Stimulated activated CD8-positive, alpha-beta memory T cell treated with anti-CD3 and anti-CD28 coated beads, Interleukin-7, amount 100 ng/mL, for 4 hours (primary cell): ENCODE measurements at places on chromosomes 6 and 20.

- DNase-seq = no peak
Observed at GRCh38 chr6:17580518-17581048, 19.5 kb upstream of the FAM8A1 start.

DNA sequence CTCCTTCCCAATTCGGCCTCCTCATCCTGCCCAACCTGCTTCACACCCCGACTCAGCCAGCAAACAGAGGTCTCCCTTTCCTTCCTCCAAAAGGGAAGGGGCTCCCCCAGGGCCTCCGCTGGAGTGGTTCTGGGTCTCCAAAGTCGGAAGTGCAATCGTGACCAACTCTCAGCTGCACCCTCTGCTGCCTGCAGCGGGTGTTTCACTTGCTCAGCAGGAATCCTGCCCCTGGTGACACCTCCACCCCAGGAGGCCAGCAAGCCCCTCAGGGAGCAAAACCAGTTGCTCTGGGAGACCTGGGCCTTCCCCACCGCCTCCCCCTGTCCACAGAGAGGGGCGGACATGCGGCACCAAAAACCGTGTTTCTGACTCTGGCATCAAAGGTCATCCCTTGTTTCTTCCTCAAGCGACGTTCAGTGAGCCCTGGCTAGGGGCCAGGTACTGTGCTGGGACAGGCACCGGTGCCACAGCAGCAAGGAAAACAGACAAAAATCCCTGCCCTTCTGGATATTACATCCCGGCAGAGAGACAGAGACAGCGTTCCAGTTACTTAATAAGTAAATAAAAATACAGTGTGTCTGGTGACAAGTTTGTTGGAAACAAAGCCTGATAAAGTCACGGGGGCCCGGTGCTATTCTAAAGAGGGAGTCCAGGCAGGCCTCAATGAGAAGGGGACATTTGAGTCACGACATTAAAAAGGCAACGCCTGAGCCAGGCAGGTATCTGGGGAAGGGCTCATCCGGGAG is 219.0 kb downstream of the BMP7 start:
- no peak for DNase-seq

DNA sequence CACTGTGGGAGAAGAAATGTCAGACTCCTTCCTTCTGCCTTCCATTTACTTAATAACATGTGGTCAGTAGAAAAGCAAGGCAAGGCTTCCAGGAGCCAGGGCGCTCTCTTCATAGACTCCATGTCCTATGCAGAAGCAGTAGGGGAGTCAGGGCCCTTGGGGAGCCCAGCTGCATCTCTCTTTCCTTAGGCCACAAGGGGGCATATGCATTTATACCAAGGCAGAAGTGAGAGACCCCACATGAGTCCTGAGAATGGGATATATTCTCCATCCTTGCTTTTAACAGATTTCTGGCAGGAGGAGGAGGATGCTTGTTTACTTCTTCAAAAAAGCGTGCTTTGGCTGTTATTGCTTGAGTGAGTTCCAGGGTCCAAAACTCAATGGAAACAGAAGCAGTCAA is 198.5 kb downstream of the HIVEP2 start:
- peak; percentile 16 for DNase-seq

GRCh38 chr6:152094276-152094675 is 286.8 kb downstream of the ESR1 start:
- DNase-seq = no peak

- peak; percentile 81 for DNase-seq
Observed at GRCh38 chr6:26025894-26026832, 61.1 kb upstream of the HFE start.

DNA sequence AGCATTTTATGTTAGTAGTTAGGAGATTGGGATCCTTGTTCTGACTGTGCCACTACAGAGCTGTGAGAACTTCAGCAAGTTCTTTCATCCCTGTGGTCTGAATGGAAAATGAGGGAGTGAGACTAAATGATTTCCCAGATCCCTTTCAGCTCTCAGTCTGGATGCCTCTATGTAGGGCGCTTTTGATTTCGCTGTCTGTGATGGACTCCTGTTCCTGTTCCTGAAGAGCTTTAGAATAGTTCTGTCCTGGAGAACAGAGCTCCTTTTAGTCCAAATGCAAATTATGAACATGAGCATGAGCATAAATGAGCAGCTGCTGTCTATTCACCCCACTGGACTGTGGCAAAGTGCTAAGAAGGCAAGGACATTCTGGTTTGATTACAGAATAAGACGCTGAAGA is 61.4 kb upstream of the NT5E start:
- no peak for DNase-seq

DNA sequence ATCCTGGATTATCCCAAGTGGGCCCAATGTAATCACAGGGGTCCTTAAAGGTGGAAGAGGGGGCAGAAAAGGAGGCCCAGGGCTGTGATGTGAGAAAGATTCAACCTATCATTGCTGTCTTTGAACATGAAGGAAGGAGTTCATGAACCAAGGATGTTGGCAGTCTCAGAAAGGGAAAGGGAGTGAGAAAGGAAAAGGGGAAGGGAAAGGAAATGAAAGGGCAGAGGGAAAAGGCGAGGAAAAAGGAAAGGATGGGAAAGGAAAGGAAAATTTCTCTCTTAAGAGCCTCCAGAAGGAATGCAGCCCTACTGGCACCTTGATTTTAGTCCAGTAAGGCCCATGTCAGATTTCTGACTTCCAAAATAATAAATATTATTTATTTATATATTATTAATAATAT is 687.8 kb downstream of the COL12A1 start:
- DNase-seq = no peak

- DNase-seq = no peak
Observed at GRCh38 chr6:157036245-157036711, 259.1 kb downstream of the ARID1B start.

DNA sequence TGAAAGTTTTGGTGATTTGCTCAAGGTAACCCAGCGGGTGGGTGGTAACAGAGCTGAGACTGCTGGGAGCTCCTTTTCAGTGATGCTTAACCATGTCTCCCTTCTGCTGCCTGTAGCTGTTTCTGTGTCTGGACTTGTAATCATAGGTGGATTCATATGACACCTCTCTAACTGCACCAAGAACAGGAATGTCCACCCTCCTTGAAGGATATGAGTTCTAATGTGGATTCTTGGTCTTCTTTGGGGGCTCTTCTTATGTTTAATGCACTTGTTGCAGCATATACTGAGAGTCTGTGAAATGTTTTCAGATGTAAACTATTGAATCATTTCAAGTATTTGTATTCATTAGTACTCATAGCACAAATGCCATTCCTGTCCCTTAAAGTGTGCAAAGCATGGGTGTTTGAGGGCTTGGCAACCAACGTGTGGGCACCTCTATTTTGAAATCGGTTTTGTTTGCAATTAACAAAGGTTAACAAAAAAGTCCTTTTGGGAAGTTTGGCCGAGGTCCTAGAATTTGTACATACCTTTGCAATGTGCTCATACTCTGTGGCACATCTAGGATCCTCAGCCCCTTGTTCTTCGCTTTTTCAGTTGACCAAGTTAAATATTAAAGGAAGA is 138.0 kb downstream of the SOX4 start:
- no peak for DNase-seq

DNA sequence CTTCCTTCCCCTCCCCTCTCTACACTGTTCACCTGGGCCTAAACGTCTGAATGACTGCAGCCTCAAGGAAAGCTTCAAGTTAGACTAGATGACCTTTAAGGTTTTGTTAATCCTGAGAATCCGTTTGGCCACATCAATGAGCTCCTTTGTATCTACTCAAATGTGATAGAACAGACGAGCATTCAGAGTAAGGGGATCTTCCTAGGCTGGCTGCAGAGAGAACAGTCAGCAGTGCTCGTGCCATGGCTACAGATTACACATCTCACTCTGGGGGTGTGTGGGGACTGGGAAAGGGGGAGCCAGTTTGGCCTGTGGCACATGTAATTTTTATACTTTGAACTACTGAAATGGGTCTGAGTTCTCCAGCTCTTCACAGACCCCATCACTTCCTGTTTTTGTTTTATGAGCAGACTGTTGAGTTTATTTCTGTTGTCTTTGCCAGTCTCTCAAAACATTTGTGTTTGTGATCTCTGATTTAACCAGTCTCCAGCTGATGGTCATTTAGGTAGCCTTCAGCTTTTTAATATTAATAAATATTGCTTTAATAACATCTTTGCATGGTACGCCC is 50.9 kb downstream of the KCNS1 start:
- no peak for DNase-seq

DNA sequence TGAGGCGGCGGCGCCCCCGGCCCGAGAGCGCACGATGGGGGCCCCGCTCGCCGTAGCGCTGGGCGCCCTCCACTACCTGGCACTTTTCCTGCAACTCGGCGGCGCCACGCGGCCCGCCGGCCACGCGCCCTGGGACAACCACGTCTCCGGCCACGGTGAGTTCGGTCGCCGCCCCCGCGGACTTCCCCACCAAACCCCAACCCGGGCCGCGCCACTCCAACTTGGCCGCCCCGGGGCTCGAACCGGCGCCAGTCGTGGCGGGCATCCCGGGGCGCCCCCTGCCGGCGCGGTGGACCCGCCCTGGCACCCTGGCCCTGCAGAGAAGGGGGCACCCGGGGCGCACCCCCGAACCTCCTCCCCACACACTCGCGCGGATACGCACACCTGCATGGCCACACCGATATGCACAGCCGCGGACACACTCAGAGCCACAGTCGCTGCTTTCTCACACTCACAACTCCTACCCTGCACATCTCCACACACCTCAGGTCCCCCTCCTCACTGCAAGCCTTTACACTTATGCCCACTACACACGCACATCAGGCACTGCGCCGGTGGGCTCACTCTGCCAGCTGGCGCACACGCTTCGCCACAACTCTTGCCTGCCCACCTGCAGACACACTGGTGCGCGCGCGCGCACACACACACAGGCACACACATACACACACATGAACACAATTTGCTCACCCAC is 535 bp downstream of the VSTM2L start:
- no peak for DNase-seq

DNA sequence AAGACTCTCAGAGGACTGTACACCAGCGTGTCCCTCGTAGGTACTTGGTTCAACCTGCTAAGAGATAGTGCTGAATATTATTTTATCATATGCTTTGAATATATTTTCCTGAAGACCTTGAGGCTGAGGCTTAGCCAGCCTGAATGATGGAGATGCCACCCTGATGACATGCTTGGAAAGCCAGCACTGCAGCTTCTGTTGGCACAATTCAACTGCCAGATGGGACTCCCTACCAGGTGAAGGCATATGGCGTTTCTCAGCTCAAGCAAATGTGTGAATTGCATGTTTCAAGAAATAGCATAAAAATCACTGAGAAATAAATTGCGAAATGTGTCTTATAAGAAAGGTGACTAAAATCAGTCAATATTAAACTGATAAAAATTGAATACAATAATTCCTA is 228.1 kb upstream of the CST7 start:
- no peak for DNase-seq

- DNase-seq = no peak
Observed at GRCh38 chr20:7285918-7286556, 518.6 kb downstream of the BMP2 start.

GRCh38 chr20:18813483-18813882 is at the start of gene SCP2D1:
Gene SCP2D1, plus strand, starts transcription at chr20:18813783. Its CDS starts 33 bp downstream, at chr20:18813816.
- DNase-seq = no peak

DNA sequence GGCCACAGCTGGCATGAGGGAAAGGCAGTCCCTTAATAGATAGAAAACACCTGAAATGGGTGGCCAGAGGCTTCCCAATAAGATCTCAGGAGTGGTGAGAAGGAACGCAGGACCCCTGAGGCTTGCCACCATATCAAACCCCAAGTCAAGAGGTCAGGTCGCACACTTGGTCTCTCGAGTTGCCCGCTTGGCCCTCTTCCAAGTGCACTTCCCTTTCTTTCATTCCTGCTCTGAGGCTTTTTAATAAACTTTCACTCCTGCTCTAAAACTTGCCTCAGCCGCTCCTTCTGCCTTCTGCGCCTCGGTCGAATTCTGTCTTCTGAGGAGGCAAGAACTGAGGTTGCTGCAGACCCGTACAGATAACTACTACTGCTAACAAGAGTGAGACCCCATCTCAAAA is 64.2 kb downstream of the SLC2A10 start:
- no peak for DNase-seq

- no peak for DNase-seq
Observed at GRCh38 chr20:64064145-64064698, 1.2 kb downstream of the TCEA2 start.

GRCh38 chr20:37200926-37201826 is 21.8 kb upstream of the MROH8 start:
- no peak for DNase-seq

GRCh38 chr6:7114744-7115458 is 7.1 kb downstream of the RREB1 start:
- no peak for DNase-seq

DNA sequence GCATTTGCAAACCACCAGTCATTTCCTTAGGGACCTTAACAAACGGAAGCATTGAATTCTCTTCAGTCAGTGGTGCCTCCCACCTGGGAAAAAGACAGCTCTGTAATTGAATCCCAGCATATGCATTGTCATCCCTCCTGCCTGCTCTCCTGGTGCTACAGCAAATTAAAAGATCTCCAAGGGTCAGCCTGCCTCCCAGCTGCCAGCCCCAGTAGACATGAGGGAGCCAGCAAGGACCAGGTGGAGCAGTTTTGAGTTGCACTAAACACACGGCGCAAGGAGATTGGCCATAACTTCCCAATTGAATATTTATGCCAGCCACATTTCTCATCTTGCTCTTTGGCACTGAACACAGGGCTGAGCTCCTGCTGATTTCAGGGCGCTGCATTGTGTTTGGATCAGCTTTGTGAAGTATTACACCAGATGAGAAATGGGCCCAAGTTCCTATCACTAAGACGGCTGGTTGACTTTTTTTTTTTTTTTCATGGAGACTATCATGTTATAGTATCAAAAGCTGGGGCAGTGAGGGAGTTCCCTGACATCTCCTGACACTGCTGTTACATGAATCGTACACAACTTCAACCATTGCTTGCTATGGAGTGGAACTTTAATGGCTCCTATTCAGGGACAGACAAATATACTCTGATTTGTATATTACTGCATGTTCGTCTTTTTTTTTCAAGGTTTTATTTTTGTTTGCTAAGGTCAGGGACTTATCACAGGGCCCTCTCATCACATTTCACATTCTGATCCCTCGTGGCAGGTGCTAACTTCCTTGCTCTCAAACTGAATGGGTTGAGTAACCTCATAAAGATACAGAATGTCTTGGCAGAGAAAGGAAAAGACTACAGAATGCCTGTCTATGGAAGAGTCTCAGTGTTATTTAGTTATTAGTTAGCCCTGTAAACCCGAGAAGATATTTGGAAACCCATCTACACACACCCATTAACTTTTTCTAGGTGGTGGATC is 191.1 kb downstream of the EYA4 start:
- DNase-seq = no peak

GRCh38 chr20:53598140-53599043 is 4.8 kb upstream of the ZNF217 start:
- no peak for DNase-seq

GRCh38 chr20:23234311-23235078 is 116.1 kb upstream of the NXT1 start:
- no peak for DNase-seq

DNA sequence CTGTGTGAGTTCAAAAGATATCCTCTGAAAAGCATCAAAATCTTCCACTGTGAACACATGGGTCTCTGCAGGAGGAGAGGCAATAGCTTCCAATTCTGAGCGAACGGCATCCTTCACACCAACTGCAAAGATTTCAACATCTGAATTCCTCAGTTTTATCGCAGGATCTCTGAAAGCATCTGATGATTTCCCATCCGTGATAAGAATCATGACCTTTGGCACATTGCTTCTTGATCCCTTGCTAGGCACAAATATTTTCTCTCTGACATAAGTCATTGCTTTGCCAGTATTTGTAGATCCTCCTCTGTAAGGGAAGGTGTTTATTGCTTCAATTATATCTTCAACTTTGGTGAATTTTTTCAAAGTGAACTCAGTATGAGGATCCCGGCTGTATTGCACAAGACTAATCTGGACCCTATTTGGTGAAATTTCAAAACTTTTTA is 22.7 kb downstream of the COL12A1 start:
- no peak for DNase-seq

GRCh38 chr20:56358070-56358469 is 704 bp upstream of the FAM210B start:
- DNase-seq = no peak
